Caudate nucleus (tissue), 63 donors: ENCODE measurements at places on chromosomes 6 and 20.

DNA sequence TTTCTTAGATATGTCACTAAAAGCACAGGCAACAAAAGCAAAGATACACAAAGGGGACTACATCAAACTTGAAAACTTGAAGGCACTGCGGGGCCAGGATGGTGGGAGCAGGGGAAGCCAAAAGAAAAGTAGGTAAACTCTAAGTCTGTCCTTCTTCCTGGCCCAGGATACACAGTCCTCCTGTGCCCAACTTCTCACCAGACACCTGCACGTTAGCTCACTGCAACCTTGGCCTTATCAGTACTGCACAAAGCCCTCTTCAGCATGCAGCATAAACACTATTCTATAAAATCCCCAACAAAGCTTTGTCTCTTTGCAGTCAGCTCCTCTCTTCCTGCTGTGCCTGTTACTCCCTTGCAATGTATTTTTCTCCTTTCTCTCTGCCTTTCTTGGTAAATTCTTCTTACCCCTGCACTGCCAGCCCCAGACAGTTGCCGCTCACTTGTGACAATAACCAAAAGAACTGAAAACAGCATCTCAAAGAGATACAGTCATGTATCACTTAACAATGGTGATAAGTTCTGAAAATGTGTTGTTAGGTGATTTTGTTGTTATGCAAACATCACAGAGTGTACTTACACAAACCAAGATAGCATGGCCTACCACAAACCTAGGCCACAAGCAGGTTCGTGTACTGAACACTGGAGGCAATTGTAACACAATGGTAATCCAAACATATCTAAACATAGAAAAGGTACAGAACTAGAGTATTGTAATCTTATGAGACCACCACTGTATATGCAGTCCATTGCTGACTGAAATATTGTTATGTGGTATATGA is 51.2 kb downstream of the NINL start:
- no peak for DNase-seq

DNA sequence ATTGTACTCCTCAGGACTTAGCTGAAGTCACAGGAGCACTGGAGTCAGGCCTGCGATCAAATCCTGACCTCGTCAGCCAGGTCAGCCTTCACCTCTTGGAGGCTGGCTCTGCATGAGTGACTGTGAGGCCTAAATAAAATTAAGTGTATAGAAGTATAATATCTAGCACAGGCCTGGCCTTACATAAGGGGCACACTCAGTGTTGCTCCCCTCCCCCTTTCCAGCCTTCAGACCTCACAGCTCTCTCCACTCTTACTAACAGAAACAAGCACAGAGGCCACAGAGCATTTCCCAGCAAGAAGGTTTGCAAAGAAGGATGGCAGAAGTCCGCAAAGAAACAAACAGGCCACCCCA is 84.8 kb downstream of the TRERF1 start:
- DNase-seq, result no peak

- no peak for DNase-seq
These were observed 11.2 kb downstream of the CASS4 start for GRCh38 chr20:56423211-56423610.

GRCh38 chr6:107421696-107422256 is 37.6 kb downstream of the PDSS2 start:
- DNase-seq, result no peak

DNA sequence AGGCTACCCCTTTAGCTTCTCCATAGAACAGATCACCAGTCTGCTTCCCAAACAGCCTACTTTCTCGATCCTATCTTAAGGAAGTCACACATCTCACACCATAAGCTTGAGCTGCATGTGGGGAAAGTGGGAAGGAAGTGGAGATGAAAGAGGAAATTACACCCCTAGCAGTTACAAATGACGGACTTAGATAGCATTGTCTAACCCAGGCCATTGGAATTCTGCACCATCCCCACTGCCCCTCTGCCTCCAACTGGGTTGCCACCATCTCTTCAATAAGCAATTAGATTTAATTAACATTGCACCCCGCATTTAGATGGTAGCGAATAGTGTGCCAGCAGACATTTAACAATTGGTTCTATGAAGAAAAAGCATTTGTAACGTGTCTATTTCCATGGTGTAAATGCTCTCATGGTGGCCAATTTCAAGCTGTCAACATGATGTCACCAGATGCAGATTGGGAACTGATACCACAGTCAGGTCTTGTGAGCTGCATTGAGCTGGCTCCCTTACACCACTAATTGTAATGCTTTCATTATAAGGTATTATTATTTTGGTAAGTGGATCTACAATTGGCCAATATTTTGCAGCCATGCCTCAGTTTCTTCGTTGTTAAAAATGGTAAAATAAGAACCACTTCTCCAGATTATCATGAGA is 124.7 kb downstream of the CD24 start:
- no peak for DNase-seq

- no peak for DNase-seq
These were observed 8.8 kb upstream of the HMGA1 start for GRCh38 chr6:34227761-34228421.

GRCh38 chr6:56659721-56660380 is 17.2 kb upstream of the DST start:
- DNase-seq, result no peak

GRCh38 chr6:29553268-29554057 is 6.1 kb downstream of the UBD start:
- no peak for DNase-seq

- no peak for DNase-seq
These were observed 50.3 kb downstream of the TPBG start for GRCh38 chr6:82413868-82414267.

- DNase-seq, result no peak
These were observed 67.3 kb downstream of the PREX1 start for GRCh38 chr20:48760403-48760983.

DNA sequence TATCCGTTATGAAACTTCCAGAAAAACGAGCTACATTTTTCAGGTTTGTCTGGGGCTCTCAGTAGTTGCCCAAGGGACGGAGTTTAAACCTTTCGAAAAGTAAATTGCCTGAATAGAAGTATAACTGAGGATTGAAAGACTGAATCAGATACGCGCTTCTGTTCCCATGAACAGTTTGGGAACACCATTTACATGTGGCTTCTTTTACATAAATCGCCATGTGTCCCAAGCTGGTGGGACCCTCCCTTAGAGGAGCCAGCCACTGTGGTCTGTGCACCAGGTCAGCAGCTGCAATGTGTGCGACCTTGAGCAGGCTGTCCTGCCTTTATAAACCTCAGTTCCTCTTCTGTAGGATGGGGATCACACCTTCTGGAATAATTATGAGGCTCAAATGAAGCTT is 11.0 kb downstream of the ENTPD6 start:
- no peak for DNase-seq

DNA sequence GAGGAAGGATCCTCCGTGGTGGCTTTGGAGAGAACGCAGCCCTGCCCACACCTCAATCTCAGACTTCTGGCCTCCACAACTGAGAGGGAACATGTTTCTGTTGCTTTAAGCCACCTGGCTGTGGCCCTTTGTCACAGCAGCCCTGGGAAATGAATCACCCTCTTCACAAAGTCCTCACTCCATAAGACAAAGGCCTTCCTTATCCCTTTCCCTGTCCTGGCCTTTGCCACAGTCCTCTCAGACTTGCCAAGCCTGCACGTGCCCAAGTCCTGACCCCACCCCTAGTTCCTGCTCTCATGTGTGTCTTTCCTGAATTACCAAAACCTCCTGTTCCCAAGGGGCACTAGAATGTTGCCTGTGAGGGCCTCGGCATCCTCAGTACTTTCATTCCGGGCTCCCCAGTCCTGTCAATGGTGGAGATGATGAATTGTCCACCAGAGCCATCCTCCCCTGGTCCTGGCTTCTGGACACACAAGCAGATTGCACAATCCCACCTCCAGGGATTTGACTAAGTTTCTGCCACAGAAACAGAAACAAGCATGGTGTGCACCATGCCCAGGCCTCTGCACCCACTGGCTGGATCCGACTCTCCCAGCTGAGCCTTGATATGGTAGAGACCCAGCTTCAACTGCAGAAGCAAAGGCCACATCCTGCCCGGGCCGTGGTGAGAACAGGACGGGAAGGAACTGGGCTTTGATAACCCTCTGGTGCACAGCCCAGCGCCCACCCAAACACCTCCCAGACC is 232.6 kb upstream of the PDE10A start:
- DNase-seq, result no peak

GRCh38 chr20:48214601-48215000 is 429.3 kb upstream of the SULF2 start:
- DNase-seq, result no peak

GRCh38 chr6:162230147-162230752 is 497.3 kb downstream of the PRKN start:
- DNase-seq, result no peak

GRCh38 chr6:10991115-10991514 is 53.0 kb downstream of the ELOVL2 start:
- no peak for DNase-seq

DNA sequence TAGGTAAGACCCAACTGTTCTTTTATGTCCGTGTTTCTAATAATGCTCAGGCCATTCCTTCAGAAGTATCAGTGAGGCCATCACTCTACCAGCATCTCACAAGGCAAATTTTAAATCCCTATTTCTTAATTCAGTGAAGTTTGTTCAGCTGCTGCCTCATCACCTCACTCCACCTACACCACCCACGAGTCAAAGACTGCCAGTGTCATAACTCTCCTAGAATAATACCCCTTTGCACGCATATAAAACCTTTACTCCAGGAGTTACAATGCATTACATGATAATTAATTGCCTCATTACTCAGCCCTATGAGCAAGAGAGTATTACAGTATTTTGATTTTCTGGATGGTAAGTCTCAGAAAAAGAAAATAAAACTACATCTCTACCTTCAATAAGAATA is 793.6 kb downstream of the TFAP2A start:
- no peak for DNase-seq

- peak; percentile 8 for DNase-seq
These were observed 15.1 kb upstream of the SNRPB2 start for GRCh38 chr20:16714751-16715150.

GRCh38 chr20:59661153-59661552 is 56.8 kb downstream of the PHACTR3 start:
- no peak for DNase-seq

DNA sequence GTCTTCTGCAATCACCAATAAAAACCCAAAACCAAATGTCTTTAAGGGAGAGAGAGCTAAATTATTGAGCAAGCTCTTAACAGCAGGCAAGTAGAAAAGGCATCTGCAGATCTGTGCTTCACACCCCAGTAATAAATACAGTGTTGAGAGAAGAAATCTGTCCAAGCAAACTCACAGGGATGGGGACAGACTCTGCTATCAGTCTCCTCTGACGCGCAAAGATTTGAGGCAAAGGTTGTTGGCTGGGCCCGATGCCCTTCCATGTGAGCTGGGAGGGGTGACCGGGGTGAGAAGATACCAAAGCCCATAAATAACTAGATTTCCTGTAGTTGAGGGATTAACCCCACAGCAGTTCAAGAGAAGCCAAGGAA is 315.2 kb upstream of the SOX4 start:
- no peak for DNase-seq

GRCh38 chr6:126167726-126168125 is 172.2 kb upstream of the CENPW start:
- no peak for DNase-seq

DNA sequence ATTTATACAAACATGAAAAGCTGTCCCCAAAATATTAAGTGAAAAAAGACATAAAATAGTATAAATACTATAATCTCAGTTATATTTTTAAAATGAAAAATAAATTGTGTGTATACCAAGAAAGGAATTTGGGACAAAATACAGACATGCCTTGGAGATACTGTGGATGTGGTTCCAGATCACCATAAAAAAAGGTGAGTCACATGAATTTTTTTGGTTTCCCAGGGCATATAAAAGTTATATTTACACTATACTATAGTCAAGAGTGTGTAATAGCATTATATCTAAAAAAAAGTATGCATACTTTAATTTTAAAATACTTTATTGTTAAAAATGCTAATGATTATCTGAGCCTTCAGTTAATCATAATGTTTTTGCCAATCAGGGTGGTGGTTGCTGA is 17.4 kb upstream of the SDHAF4 start:
- DNase-seq, result no peak

GRCh38 chr20:37378420-37378784 is 32.5 kb downstream of the SRC start:
- DNase-seq, result no peak

- DNase-seq, result no peak
These were observed 154.7 kb upstream of the RIN2 start for GRCh38 chr20:19603376-19603750.

GRCh38 chr6:137160763-137161162 is 12.7 kb downstream of the IL22RA2 start:
- DNase-seq, result no peak

DNA sequence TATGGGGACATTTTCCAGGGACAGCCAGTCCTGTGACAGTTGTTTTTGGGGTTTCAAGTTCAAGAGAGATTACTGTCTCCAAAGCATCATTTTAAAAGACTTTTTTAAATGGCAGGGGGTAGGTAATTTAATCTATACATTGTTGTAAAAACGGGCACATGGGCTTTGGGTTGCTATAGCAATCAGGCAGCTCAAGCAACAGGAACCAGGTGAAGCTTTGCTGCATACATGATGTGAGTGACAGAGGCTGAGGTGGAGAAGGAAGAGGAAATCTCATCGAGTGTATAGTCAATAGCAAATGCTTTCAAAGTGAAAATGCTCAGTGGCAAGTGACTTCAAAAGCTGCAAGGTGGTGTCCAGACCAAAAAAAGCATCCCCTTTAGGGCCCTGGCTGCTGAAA is 277.4 kb upstream of the JAG1 start:
- no peak for DNase-seq

- DNase-seq, result no peak
These were observed 118.4 kb upstream of the BTBD3 start for GRCh38 chr20:11799281-11799684.

GRCh38 chr20:11717562-11717961 is 200.1 kb upstream of the BTBD3 start:
- DNase-seq, result no peak
